Progenitor cell of endocrine pancreas (in vitro differentiated cells): ENCODE measurements at places on chromosomes 4 and X.

DNA sequence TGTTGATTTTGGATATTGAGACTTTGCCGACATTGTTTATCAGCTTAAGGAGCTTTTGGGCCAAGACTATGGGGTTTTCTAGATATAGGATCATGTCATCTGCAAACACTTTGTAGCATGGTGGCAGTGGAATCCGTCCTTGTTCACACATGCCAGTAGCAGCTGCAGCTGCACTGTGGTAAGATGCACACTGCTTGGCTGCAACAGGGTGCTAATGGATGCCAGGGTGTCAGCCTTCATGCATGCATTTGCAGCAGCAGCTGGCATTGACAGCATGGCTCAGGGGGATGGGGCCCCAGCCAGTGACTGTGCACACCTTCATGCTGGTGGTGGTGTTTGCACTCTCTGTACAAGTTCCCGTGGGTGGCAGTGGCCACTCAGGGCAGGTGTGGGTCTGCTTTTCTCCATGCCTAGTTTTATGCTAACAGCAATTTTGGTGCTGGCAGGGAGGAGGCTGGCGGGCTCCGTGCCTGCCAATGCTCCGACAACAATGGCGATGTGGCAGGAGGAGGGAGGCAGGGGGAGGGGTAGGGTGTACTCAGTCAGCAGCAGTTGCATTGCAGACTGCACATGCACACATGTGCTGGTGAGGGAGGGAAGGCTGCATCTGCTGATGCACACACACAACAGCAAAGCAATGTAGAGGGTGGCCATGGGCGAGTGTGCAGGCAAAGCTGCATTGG, 37.5 kb downstream of the BEX3 start:
- no peak for DNase-seq

GRCh38 chrX:138849521-138849920, 138.0 kb upstream of the FGF13 start:
- DNase-seq, result no peak

DNA sequence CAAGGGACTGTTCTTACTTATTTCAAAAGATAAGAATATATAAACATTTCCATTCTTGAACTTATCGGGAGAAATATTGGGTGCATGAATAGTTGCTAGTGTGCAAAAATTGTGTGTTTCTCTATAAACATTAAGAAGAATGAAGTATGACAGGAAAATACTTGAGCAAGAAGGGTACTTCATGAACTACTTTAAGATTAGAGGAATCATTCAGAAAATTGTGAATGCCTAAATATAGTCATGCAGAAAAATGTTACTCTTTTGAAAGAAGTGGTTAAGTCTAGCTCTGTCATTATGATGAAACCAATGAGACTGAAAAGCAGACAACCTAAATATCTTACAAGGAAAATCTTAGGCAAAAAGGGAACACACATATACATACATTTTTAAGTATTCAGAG, 207.8 kb upstream of the PCDH18 start:
- DNase-seq, result no peak

DNA sequence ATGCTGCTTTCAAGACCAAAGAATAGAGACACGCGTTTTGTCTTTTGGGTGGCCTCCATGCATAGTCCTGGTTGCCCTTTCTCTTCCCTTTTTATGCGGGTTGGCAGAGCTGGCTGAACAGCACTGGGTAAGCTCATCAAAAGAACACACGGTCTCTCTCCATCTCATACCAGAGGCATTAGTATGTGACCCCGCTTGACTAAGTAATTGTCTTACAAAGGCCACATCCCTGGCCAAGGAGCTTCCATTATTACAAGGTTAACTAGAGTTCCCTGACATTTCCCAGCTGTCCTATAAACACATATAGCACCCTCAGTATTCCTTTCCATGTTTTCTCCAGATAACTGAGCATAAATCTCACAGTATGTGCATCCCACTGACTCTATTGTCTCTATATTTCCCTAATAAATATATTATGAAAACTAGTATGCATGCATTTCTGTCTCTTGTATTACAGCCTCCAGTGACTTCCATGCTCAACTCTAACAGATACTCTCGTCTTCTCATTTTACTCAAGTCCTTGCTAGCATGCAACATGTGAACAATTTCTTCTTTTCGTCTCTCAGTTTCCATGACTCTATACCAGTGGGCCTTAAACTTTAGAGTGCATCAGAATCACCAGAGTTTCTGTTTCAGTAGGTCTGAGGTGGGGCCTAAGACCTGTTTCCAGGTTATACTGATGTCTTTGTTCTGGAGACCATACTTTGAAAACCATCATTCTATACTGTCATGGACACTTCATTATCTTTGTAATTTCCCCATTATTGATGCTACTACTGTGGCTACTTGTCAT, 247.7 kb upstream of the ARSJ start:
- no peak for DNase-seq

DNA sequence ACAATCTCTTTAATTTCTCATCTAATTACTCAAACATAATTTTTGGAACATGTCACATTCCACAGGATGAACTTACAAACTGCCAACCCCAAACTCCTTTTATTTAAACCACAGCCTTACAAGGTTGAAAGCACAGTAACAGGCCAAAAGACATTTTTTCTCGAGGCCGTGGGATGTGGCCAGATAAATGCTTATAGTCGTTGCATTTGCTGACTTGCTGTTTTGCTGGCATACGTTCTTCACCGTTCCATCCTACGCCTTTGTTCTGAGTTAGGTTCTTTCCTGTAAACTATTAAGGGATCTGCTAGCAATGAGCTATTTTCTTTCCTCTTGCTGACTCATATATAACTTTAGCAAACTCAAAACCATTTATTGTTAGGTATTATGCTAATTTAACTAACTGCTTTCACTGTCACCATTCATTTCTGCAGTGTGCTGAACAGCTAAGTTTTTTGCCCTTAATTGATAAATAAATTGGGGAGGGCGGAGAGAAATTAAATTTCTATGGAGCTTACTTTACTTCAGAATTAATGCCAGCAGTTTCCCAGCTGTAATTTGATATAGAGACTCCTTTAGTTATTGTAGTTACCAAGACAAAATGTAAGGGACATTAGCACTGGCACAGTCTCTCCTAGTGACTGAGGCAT, 135.1 kb upstream of the PACRGL start:
- no peak for DNase-seq

- DNase-seq, result no peak
These were observed 223.0 kb upstream of the GPC4 start for GRCh38 chrX:133638285-133638684.

- no peak for DNase-seq
These were observed 37.6 kb upstream of the HPGD start for GRCh38 chr4:174559894-174560293.

DNA sequence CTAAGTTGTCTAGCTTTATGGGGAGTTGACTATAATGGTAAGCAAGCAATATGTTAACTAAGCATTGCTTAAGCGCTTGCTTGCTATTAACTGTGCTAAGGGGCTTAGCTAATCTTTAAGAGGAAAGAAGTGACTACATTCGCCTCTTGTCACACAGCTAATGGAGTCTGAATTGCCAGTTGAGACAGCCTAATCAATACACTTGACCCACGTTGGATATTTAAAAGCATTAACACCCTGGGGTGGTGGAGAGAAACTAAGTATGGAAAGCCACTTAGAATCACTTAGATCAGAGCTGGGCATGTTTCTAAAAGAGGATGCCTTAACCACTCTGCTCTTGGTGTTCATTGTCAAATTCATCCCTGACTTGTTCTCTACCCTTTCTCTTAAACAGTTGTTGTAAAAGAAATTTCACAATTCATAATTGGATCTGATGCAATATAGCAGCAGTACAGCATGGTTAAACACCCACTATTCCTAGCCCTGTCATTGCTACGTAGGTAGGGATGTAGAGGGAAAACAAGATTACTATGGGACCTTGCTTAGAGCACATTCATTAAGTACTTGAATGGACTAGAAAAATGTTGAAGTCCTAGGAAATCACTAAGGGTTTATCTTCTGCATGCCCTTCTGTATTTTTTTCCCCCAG, 3.5 kb downstream of the ZAR1 start:
- DNase-seq, result no peak

DNA sequence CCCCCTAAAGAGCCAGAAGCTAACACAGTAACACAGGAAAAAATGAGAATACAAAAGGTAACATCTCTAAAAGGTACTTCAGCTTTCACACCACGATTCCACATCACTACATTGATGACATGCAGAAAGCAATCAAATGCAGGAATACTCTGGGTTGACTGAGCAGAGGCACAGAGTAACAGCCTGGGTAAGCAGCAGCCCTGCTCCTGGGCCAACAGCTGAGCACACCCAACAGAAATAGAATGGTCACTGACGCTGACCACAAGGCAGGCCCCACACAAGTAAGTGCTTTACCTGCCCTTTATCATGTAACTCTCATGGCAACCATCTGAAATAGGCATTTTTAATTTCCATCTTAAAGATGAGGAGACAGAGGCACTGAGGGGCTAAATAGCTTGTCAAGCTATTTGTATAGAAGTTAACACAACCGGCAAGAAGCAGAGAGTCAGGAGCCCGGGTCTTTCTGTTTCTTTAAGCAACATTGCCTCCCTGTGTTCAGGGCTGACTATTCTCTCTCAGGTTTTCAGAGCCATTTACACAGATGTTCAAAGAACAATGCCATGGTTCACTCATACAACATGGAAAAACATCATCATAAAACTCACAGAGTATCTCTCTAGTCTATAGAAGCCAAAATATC, 168.9 kb downstream of the ZNF674 start:
- DNase-seq, result no peak

DNA sequence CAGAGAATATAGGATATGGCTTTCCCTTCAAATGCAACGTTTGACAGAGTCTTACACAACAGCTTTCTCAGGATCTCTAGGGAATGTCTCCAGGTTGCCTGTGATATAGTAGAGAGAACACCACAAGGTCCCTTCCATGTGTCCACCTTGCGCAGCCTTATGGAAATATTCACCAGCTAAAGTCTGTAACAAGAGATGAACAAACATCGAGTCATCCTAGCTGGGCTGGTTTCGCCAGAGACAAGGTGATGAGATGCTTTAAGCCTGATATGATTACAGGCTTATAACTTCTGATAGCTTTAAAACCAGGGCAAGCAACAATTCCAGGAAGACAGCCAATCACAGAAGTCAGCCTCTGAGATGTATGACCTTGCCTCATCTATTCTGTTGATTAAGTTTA, 83.8 kb downstream of the SEL1L3 start:
- DNase-seq, result no peak

GRCh38 chrX:68652326-68653170, 5.1 kb downstream of the STARD8 start:
- no peak for DNase-seq

GRCh38 chr4:99943904-99944437, 2.4 kb downstream of the DNAJB14 start:
- DNase-seq, result no peak

- DNase-seq, result no peak
These were observed 30.7 kb upstream of the FGF13 start for GRCh38 chrX:138742217-138742616.

DNA sequence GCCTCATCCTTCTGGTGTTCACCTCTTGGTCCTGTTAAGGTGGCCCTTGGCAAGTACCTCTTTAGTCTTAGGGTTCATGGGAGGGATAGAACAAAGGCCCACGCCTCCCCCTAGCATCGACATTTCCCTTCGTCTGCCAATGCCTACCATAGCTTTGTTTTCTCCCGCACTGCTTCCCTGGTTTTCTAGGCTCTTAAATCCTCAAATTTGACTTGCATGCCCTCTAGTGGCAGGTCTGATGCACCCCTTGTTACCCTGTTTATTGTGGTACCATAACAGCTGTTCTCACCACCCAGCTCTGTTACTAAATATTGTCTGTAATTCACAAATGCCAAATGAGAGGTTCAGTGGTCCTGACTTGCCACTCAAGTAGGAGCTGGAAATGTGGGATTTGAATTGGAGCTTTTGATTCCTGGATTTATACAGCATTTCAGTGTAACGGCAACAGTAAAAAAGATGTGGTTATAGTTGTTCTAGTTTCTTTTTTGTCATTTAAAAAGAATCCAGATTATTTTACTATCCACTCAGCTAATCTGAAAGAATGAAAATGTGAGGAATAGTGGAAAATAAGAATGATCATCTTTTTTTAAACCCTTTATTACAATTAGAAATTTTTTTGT, 100.1 kb downstream of the REPS2 start:
- DNase-seq, result peak; percentile 39

- peak; percentile 27 for DNase-seq
These were observed 21.0 kb upstream of the BCORL1 start for GRCh38 chrX:129961180-129962083.

- DNase-seq, result no peak
These were observed 868.3 kb downstream of the RAB28 start for GRCh38 chr4:12615822-12616221.

- no peak for DNase-seq
These were observed 26.7 kb upstream of the FGFR3 start for GRCh38 chr4:1766106-1767060.

DNA sequence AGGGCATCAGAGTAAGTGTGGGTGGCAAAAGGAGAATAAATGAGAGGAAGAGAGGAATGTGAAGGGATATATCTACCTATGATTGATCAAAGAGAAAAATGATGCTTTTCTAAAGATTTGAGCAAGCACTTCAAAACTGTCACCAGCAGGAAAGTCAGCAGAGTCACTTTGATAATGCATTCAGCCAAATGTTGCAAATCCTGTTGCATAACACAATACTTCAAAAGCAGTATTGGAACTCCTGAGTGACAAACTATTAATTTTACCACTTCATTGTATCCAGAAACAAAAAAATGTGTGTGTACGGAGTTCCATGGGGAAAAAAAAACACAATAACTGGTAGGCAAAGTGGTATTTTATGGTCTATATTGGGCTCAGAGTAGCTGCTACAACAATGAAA, 160.3 kb downstream of the EMCN start:
- DNase-seq, result no peak

GRCh38 chrX:2712890-2713840, 22.1 kb downstream of the CD99 start:
- no peak for DNase-seq

GRCh38 chr4:176437756-176438155, 118.0 kb downstream of the SPCS3 start:
- no peak for DNase-seq

GRCh38 chr4:119623025-119623424, 5.6 kb downstream of the PDE5A start:
- no peak for DNase-seq

- DNase-seq, result no peak
These were observed 187.4 kb downstream of the SOX3 start for GRCh38 chrX:140317462-140317861.

DNA sequence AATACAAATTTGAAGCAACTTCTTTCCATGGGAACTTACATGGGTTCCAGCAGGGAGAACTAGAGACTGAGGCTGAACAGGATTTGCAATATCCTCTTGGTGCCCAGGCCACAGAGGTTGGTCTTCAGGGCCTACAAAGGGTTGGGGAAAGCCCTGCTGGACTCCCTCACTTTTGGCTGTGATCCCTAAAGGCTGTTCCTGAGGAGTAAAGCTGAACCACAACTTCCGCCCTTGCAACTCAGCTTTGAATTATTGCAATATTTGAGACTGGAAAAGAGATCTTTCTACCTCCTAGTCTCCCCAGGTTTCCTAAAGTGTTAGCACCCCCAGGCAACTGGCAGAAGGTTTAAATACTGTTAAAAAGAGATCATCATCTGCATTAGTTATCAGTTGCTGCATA, 26.9 kb downstream of the DCHS2 start:
- DNase-seq, result no peak

GRCh38 chrX:105468741-105469140, 248.2 kb upstream of the TEX13A start:
- no peak for DNase-seq

GRCh38 chrX:18582910-18583493, 88.9 kb downstream of the RS1 start:
- DNase-seq, result no peak

GRCh38 chr4:58602731-58603359, 1492.7 kb upstream of the IGFBP7 start:
- DNase-seq, result no peak
